ENCODE measurements at places on chromosomes 1 and 21.
A peak's percentile ranks its signal among the peaks of the same experiment; 100 is the strongest.

GRCh38 chr1:1429671-1430073 is 5.8 kb upstream of the VWA1 start:
- DNase-seq, result no peak
- H3K27me3 ChIP-seq, result no peaks in the 10 kb centered on the region
- H3K4me3 ChIP-seq, result no peak overlapping the region
- peak overlapping the region; percentile 90 for H3K27ac ChIP-seq

DNA sequence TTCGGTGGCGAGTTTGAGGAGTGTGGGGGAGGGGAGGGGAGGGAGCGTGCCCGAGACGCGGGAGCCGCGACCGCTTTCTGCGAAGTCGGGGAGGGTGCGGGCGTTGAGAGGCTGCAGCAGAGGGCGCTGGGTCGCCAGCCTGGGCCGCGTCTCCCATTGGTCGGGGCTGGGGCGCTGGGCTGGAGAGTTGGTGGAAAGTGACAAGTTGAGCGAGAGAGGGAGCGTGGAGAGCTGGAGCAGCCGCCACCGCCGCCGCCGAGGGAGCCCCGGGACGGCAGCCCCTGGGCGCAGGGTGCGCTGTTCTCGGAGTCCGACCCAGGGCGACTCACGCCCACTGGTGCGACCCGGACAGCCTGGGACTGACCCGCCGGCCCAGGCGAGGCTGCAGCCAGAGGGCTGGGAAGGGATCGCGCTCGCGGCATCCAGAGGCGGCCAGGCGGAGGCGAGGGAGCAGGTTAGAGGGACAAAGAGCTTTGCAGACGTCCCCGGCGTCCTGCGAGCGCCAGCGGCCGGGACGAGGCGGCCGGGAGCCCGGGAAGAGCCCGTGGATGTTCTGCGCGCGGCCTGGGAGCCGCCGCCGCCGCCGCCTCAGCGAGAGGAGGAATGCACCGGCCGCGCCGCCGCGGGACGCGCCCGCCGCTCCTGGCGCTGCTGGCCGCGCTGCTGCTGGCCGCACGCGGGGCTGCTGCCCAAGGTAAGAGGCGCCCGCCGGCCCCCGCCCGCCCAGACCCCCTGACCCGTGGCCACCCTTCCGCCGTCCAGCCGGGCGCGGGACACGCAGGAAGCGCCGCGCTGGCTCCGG is at the start of gene ROR1:
TSS of gene ROR1 (plus strand) at position 203 of the 802 bp plus-strand sequence.
- peaks cover 23% of the 10 kb centered on the region for H3K4me1 ChIP-seq
- no peaks in the 10 kb centered on the region for H3K27me3 ChIP-seq
- DNase-seq, result peak; percentile 94
- peak within 1 kb of the TSS; percentile 63 for H3K4me3 ChIP-seq
- peak within 1 kb of the TSS; percentile 93 for H3K27ac ChIP-seq
- H3K36me3 ChIP-seq, result no peaks in the 10 kb centered on the region

DNA sequence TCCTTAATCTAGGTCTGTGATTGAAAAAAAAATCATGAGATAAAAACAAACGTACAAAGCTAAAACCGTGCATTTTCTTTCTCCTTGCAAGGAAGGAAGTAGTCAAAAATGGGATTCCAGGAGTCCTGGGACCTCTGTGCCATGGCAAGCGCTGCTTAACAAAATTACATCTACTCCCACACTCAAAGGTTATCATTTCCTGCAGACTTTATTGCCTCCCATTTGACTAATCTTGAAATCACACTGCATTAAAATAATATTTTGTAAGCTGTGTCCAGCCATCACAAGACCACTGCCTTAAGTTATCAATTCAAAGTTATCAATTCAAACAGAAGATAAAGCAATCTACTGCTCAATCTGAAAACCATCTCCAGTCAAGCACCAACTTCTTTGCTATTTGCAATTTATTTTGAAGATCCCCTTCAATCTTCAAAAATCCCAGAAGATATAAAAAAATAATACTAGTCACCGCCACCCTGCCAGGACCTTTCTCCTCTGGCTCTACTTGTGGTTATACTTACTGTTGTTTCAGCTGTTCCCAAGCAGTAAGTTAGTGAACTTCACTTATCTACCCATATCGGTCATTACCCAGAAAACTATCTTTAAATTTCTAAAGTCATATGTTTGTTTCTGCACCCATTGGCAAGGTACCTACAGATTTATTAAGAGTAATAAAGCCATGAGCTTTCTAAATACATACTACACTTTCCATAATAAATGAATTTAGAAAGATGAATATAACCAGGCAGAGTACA is 38.1 kb upstream of the RAP1GAP start:
- H3K27ac ChIP-seq, result no peak overlapping the region
- no peak for DNase-seq
- H3K27me3 ChIP-seq, result no peaks in the 10 kb centered on the region
- no peaks in the 10 kb centered on the region for H3K4me1 ChIP-seq

GRCh38 chr1:4105300-4105880 is 205.3 kb upstream of the C1orf174 start:
- H3K36me3 ChIP-seq, result no peaks in the 10 kb centered on the region
- no peak overlapping the region for H3K27ac ChIP-seq
- H3K27me3 ChIP-seq, result no peaks in the 10 kb centered on the region
- no peak for DNase-seq
- no peaks in the 10 kb centered on the region for H3K4me1 ChIP-seq

DNA sequence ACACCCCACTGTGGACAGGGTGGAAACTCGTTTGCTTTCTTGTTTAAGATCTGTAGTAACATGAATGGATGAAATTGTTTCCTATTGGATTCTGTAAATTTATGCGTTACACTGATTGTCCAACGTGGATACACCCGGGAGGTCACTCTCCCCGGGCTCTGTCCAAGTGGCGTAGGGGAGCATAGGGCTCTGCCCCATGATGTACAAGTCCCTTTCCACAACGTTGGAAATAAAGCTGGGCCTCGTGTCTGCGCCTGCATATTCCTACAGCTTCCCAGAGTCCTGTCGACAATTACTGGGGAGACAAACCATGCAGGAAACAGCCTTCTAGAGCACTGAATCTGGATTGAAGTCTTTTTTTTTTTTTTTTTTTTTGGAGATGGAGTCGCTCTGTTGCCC is 1.4 kb downstream of the RCC1 start:
- DNase-seq, result no peak
- peak overlapping the region; percentile 72 for H3K27ac ChIP-seq
- peak overlapping the region; percentile 72 for H3K4me3 ChIP-seq
- H3K36me3 ChIP-seq, result no peaks in the 10 kb centered on the region

DNA sequence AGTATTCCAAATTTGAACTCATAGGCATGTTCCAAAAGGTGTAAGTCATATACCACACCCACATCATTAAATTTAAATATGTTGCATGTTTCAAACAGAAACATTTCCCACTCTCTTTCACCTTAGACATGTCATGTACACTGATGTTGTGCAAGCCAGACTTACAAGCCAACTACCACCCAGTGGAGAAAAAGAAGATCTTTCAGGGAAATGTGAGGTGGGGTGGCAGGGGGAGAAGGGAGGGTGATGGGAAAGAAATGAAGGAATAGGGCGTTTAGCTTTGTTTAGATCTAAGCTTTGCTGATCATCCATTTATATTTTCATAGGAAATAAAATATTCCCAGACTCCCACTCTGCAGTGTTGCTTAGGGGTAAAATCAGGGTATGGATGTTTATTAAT is 1.6 kb downstream of the NEGR1 start:
- no peak overlapping the region for H3K27ac ChIP-seq
- peaks cover 5% of the 10 kb centered on the region for H3K4me1 ChIP-seq
- no peak for DNase-seq
- H3K27me3 ChIP-seq, result no peaks in the 10 kb centered on the region
- H3K4me3 ChIP-seq, result peak overlapping the region; percentile 67

GRCh38 chr1:24921412-24921811 is 8.7 kb downstream of the RUNX3 start:
- H3K27me3 ChIP-seq, result peaks cover 6% of the 10 kb centered on the region
- peaks cover 18% of the 10 kb centered on the region for H3K4me1 ChIP-seq
- no peak overlapping the region for H3K4me3 ChIP-seq
- no peaks in the 10 kb centered on the region for H3K36me3 ChIP-seq
- H3K27ac ChIP-seq, result no peak overlapping the region

DNA sequence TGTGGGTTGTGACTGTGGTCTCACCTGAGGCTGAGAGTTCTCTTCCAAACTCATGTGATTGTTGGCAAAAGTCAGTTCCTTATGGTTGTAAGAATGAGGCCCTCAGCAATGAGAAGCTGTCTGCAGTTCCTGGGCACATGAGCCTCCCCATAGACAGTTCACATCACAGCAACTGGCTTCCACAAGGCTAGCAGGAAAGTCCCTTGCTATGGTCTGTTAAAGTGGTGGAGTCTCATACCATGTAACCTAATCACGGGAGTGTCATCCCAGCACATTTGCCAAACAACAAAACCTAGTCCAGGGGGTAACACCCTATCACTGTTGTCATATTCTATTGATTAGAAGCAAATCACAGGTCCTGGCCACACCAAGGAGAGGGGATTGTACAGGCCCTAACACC is 163.8 kb downstream of the BACH1 start:
- H3K36me3 ChIP-seq, result no peaks in the 10 kb centered on the region
- no peak overlapping the region for H3K4me3 ChIP-seq
- H3K4me1 ChIP-seq, result no peaks in the 10 kb centered on the region
- DNase-seq, result no peak
- H3K27ac ChIP-seq, result no peak overlapping the region

DNA sequence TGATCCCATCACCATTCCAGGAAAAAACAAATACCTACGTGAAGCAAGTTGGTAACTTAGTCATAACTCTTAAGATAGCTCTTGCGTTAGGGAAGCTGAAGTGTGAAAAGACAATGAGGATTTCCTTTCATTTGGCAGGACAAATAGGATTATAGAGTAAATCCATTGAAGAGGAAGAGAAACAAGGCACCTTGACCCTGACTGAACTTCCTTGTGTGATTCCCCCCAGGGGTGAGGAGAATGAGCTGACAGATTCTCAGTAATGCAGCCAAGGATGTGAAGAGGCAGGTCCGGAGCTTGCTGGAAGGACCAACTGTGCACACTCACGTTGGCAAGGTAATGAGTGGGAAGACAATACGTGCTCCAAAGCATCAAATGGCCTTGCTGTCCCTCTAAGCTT is 55.0 kb upstream of the HMCN1 start:
- DNase-seq, result no peak
- H3K36me3 ChIP-seq, result no peaks in the 10 kb centered on the region
- H3K4me1 ChIP-seq, result no peaks in the 10 kb centered on the region
- H3K4me3 ChIP-seq, result no peak overlapping the region
- H3K27me3 ChIP-seq, result no peaks in the 10 kb centered on the region

- H3K27me3 ChIP-seq, result no peaks in the 10 kb centered on the region
- H3K4me1 ChIP-seq, result no peaks in the 10 kb centered on the region
- H3K4me3 ChIP-seq, result no peak overlapping the region
- H3K27ac ChIP-seq, result no peak overlapping the region
- H3K36me3 ChIP-seq, result no peaks in the 10 kb centered on the region
Measured at GRCh38 chr1:151655371-151655770, 43.5 kb downstream of the SNX27 start.

- peak overlapping the region; percentile 66 for H3K27ac ChIP-seq
- H3K4me3 ChIP-seq, result no peak overlapping the region
- H3K27me3 ChIP-seq, result no peaks in the 10 kb centered on the region
- no peak for DNase-seq
- peaks cover 25% of the 10 kb centered on the region for H3K4me1 ChIP-seq
Measured at GRCh38 chr1:203744075-203744972, 20.7 kb upstream of the LAX1 start.

GRCh38 chr1:101526813-101527212 is 290.0 kb downstream of the S1PR1 start:
- no peaks in the 10 kb centered on the region for H3K36me3 ChIP-seq
- DNase-seq, result no peak
- no peak overlapping the region for H3K27ac ChIP-seq
- H3K27me3 ChIP-seq, result no peaks in the 10 kb centered on the region

- no peak overlapping the region for H3K4me3 ChIP-seq
- H3K4me1 ChIP-seq, result peaks cover 24% of the 10 kb centered on the region
- H3K36me3 ChIP-seq, result no peaks in the 10 kb centered on the region
- H3K27ac ChIP-seq, result no peak overlapping the region
- no peak for DNase-seq
- no peaks in the 10 kb centered on the region for H3K27me3 ChIP-seq
Measured at GRCh38 chr1:236800623-236801022, 5.5 kb downstream of the MTR start.

- H3K27ac ChIP-seq, result no peak overlapping the region
- no peaks in the 10 kb centered on the region for H3K36me3 ChIP-seq
- H3K4me1 ChIP-seq, result no peaks in the 10 kb centered on the region
- H3K27me3 ChIP-seq, result no peaks in the 10 kb centered on the region
Measured at GRCh38 chr21:35619184-35619583, 441.1 kb downstream of the SETD4 start.

GRCh38 chr1:112666946-112667345 is 7.5 kb upstream of the MOV10 start:
- no peaks in the 10 kb centered on the region for H3K4me1 ChIP-seq
- H3K36me3 ChIP-seq, result no peaks in the 10 kb centered on the region
- DNase-seq, result no peak
- H3K27ac ChIP-seq, result no peak overlapping the region
- no peak overlapping the region for H3K4me3 ChIP-seq

- no peak overlapping the region for H3K27ac ChIP-seq
- DNase-seq, result no peak
- H3K27me3 ChIP-seq, result no peaks in the 10 kb centered on the region
- H3K36me3 ChIP-seq, result no peaks in the 10 kb centered on the region
Measured at GRCh38 chr1:93815366-93816110, 63.5 kb downstream of the DNTTIP2 start.

- no peaks in the 10 kb centered on the region for H3K27me3 ChIP-seq
- H3K4me1 ChIP-seq, result no peaks in the 10 kb centered on the region
- H3K4me3 ChIP-seq, result no peak overlapping the region
- H3K36me3 ChIP-seq, result no peaks in the 10 kb centered on the region
- H3K27ac ChIP-seq, result no peak overlapping the region
Measured at GRCh38 chr1:211985556-211986264, 49.6 kb downstream of the INTS7 start.

DNA sequence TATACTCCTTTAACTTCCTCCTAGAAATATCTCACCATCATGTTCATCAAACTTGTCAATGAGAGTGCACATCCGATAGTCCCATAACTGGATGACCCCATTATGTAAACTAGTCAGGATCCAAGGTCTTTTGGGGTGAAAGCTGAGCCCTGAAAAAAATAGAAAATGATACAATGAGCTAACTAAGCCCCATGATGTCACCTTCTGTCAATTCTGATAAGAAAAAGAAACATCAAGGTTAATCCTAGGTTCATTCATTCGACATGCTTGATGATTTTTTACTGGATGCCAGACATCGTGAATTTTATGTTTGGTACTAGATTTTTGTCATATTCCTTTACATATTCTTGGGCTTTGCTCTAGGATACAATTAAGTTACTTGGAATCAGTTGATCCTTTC is 2.9 kb downstream of the COPA start:
- H3K27me3 ChIP-seq, result no peaks in the 10 kb centered on the region
- peaks cover 47% of the 10 kb centered on the region for H3K36me3 ChIP-seq
- H3K27ac ChIP-seq, result no peak overlapping the region
- no peak for DNase-seq
- H3K4me1 ChIP-seq, result peaks cover 46% of the 10 kb centered on the region
- no peak overlapping the region for H3K4me3 ChIP-seq

DNA sequence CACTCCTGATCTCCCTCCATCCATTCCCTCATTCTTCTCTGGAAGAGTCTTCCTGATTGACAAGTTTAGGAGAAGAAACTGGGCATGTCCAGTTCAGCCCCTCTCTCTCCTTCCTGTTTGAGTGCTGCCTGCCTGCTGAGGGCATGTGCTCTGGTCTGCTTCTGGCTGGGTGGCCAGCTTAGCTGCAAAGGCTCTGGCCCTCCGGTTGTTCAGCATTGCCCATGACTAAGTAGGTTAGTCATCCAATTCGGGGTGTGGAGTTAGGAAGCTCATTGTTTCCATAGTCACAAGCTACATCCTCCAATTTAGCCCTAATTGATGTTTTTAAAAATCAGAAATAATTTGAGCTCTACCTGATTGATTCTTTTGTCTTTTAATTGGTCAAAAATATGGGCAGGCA is 25.6 kb upstream of the PLA2G2E start:
- H3K4me3 ChIP-seq, result no peak overlapping the region
- no peak for DNase-seq
- no peaks in the 10 kb centered on the region for H3K27me3 ChIP-seq
- H3K27ac ChIP-seq, result no peak overlapping the region
- no peaks in the 10 kb centered on the region for H3K4me1 ChIP-seq
- H3K36me3 ChIP-seq, result no peaks in the 10 kb centered on the region

Measured in vagina (tissue), 2 donors.